Foreskin keratinocyte (primary cell): ENCODE measurements at places on chromosomes 6 and 20. TPM values are rescaled to one million over a fixed set of nuclear protein-coding genes. Genes with fewer than 3 reads are reported as not detected.

DNA sequence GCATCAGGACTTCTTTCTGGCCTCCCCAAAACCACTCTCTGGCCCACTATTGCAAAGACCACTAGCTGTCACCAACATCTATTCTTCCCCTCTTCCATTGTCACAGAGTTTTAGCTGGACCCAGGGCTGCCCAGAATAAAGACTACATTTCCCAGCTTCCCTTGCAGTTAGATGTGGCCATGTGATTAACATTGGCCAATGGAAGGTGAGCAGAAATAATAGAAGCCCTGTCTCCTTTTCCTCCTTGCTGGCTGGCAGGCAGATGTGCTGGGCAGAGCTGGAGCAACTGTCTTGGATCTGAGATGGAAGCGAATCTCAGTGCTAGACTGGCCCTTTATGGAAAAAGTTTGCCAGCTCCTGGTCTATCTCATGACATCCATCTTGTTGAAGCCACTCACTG, 97.0 kb downstream of the KCNB1 start:
- DNase-seq: peak; percentile 27

- DNase-seq: peak; percentile 17
Observed at GRCh38 chr6:162032620-162033019, 694.9 kb downstream of the PRKN start.

DNA sequence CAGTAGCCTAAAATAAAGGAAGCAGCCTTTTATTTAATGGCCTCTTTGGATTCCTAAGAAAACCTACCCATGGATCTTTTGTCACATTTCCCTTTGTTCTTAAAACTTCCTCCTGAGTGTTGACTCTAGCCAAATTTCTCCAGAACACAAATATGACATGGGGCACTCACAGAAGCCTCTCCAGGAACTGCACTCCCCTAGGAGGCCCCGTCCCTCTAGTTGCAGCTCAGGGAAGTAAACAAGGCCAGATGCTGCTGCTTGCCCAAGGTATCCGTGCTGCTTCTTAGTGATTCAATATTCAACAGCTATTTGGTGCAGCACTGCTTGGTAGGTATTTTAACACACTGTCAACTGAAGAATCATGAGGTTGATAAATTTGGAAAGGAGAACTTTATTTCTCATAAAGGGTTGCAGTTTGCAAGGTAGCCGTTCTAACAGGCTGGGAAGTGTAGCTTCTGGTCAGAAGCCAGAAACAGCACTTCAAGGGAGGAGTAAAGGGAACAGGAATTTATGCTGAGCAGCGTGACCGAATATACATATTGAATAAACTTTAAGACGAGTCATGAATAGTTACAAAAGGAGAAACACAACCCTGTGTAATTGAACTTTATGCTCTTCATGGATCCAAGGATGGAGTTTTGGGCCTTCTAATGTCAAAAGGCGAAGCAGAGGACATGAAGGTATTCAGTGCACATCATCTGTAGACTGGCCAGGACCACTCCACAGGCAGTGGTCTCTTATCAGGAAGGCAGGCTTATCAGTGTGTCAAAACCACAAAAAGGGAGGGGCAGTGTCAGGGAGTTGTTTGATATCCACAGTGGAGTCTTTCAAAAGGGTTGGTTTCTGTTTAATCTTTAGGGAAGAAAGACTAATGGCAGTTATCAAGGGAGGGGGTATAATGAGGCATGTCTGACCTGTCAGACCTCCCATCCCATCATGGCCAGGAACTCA, 63.3 kb downstream of the CD24 start:
- DNase-seq: no peak

GRCh38 chr6:78910010-78910409, 42.7 kb downstream of the IRAK1BP1 start:
- no peak for DNase-seq

GRCh38 chr6:86331265-86331840, 606.0 kb upstream of the HTR1E start:
- DNase-seq: no peak

DNA sequence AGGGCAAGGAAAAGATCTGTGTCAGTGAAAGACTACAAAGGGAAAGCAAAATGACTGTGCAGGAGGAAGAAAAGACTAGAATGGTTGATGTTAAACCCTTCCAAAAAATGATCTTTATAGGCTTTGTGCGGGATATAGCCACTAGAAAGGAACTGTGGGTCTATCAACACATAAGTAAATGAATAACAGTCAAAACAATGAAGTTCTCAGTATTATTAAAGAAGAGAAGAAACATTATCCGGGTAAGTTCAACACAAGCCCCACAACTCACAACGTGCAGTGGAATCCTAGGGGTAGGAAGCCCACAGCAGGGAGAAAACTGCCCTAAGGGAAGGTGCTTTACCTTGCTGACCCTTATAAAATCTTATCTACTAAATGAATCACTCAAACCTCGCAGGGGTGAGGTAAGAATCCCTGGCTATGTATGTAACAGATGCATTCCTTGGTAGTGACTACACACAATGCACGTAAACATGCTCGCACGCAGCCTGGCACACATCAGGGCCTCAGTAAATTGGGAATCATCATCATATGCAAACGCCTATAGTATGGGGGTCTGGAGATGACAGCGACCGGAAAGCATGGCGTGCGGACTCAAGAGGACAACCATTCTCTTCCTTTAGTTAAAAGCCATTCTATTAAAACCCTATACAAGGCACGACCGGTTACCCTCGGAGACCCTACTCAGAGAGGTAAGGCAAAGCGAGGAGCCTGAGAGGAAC, 11.3 kb downstream of the TFAP2A start:
- DNase-seq: peak; percentile 94

DNA sequence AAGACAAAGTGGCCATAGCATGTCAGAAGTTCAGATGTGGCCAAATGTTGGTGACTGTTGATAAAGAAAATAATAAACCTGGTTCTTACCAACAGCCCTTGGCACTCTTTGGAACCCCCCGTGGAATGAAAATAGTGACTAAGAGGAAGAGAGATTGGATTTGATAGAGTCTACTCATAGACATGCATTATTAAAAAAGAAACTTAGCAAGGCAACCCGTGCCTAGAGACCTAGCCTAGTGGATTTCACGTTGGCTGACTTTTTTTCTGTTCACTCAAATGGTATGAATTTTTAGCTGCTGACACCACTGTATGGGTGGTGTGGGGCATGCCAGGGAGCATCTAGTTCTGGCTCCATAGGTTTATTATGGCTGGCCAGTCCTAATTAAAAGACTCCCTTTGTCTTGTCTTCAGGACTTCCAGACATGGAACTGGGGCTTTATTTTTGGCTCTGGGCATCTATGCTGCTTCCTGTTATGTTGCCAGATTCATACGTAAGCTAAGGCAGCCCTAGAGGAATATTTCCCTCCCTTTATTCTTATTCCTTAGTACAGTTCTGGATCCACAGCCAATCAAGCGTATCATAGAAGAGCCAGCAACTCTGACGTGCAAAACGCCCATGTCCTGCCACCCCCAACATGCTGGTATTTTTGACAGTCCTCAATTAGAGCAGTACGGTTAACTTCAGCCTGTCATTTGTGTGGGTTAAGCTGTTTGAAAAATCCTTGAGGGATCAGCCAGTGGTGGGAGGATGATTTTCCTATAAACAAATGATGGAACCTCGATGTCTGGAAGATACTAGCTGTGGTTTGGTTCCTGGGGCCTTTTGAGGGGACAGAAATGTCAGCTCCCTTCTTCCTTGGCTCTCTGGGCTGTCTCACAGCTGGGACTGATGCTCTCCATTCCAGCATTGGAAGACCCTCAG, 127.5 kb downstream of the ISM1 start:
- no peak for DNase-seq

- peak; percentile 53 for DNase-seq
Observed at GRCh38 chr6:40791004-40791403, 203.8 kb upstream of the LRFN2 start.

- no peak for DNase-seq
Observed at GRCh38 chr6:6080975-6081374, 74.2 kb upstream of the NRN1 start.

DNA sequence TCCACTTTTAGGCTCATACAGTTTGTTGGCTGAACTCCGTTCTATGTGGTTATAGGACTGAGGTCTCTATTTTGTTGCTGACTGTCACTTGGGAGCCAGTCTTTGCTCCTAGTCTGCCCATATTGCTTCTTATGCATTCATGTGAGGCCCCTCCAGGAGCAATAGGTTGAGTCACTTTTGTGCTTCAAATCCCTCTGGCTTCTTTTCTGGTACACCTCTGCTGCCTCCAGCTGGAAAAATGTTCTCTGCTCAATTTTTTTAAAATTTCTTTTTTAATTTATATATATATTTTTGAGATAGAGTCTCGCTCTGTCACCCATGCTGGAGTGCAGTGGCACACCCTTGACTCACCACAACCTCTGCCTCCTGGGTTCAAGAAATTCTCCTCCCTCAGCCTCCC, 42.7 kb upstream of the NOX3 start:
- no peak for DNase-seq

- DNase-seq: no peak
Observed at GRCh38 chr6:119535332-119535731, 185.8 kb upstream of the MAN1A1 start.

DNA sequence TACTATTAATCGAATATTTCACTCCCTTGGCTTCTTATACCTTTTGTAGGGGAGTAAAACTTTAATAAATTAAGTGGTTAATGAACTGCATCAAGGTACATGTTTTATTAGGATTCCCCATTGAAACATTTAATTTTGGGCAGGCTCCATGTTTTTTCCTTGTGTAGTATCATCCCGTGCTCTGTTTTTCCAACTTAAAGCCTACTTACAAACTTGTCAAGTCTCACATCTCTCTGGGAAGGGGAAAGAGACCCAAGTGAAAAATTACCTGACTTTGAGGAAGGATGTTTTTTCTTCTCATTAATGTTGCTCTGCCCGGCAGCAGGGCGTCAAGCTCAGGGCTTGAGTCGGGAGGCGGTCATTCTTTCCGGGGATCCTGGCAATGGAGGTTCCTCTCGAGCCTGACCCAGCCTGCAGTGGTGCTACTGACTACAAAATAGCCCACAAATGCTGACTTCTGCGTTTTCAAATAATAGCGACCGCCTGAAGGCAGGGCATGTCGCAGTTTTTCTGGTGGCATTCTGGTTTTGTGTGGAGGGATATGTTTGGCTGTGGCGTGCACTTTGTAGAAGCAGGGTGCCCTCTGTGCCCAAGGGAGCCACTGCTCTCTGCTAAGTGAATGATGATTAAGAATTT, 2.4 kb downstream of the DSP start:
- DNase-seq: no peak

DNA sequence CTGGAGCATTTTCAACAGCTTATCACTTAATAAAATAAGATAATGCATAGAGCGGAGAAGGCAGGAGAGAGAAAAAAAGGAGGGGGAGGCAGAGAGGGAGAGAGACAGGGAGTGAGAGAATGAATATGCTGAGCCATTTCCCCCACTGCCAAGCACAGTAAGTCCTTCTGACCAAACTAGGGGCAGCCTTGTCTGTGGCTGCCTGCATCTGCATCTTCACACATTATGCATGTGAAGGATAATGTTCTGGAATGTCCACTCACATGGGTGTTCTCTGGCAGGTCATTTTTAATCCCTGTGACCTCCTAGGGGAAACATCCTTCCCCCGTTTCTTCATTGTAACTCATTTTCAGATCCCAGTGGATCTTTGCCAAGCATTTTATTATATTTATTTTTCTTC, 269.3 kb downstream of the FOXA2 start:
- DNase-seq: no peak

DNA sequence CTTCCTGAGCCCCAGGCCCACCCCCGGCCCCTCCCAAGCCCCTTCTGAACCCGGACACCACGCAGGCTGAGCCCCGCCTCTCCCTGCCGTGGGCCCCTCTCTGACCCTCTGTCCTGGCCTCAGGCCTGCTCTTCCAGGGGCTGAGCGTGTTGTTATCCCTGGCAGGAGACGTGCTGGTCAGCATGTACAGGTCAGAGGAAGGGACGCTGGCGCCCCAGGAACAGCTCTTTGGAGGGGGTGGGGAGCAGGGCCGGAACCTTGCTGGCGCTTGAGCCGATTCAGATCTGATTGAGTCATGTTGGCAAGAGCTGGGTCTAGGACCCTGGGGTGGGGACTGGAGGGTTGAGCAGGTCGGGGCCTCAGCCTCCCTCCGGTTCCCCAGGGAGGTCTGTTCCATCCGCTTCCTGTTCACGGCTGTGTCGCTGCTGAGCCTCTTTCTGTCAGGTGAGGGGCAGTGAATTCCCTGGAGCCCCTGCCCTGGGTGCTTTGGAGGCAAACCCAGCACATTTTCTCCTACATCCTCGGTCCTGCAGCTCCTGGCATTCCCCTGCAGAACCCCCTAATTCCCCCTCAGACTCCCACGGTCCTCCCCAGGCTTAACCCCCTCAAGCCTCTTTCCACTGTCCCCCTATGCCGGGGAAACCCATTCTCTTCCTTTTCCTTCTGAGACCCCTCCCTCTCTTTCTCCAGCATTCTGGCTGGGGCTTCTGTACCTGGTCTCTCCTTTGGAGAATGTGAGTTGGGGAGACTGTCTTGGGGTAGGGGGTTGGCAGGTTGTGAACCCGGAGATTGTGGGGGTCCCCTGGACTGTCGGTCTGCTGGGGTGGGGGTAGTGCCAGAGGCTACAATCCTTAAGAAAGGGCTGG, 2.0 kb downstream of the SPAG4 start:
- DNase-seq: peak; percentile 46

GRCh38 chr6:10586302-10586701, 65.2 kb downstream of the GCNT2 start:
- no peak for DNase-seq

- no peak for DNase-seq
Observed at GRCh38 chr6:42436825-42437224, 14.9 kb downstream of the TRERF1 start.

DNA sequence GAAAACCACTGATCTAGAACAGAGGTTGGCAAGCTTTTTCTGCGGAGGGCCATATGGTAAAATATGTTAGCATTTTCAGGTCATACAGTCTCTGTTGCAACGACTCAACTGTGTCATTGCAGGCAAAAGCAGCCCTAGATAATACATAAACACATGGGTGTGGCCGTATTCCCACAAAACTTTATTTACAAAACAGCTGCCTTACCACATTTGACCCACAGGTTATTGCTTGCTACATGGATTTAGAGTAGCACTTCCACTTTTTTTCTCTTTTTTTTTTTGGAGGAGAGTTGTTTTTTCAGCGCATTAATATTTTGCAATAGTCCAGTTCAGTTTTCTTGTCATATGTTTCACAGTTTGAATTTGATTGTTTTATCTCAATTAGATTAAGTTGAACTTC, 2.5 kb upstream of the IGF2R start:
- DNase-seq: no peak

Gene MCM8
- 18.1 and 18.4 TPM in 2 replicates for total RNA-seq

Gene SIGLEC1
- total RNA-seq: not detected in 2 replicates

Gene FOXQ1
- 2.8 and 4.5 TPM in 2 replicates for total RNA-seq

Gene HTR1E
- total RNA-seq: not detected in 2 replicates

Gene NR2E1
- not detected in 2 replicates for total RNA-seq

Gene SEC63
- total RNA-seq: 34.2 and 41.9 TPM in 2 replicates

Gene SOBP
- not detected in 2 replicates for total RNA-seq

Gene PSORS1C2
- not detected in 2 replicates for total RNA-seq

Gene EEF1A2
- total RNA-seq: 0.04 TPM in 1 of 2 replicates, not detected in the other
